ENCODE measurements at places on chromosomes 1 and 21.

DNA sequence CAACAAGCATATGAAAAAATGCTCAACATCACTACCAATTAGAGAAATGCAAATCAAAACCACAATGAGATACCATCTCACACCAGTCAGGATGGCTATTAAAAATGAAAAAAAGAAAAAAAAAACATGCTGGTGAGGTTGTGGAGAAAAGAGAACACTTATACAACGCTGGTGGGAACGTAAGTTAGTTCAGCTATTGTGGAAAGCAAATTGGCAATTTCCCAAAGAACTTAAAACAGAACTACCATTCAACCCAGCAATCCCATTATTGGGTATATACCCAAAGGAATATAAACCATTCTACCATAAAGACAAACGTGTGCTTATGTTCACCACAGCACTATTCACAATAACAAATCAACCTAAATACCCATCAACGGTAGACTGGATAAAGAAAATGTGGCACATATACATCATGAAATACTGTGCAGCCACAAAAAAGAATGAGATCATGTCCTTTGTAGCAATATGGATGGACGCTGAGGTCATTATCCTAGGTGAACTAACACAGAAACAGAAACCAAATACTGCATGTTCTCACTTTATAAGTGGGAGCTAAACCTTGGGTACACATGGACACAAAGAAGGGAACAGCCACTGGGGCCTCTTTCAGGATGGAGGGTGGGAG is 49.5 kb downstream of the LYST start:
- DNase-seq = no peak

DNA sequence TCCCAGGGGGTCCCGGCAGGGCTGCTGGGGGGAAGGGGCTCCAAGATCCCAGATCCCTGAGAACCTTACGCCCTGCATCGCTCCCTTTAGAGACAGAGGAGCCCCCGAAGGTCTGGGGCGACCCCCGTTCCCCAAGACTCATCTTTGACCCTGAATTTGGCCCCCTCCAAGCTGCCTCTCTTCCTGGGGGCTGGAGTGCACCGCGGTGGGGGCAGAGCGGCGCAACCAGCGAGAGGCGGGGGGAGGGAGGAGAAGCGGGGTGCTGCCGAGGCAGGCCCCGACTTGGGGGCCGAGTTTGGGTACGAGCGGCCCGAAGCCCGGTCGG is 5.4 kb upstream of the PLEKHG5 start:
- DNase-seq = no peak

- no peak for DNase-seq
Observed at GRCh38 chr1:203722909-203723308, 42.1 kb upstream of the LAX1 start.

DNA sequence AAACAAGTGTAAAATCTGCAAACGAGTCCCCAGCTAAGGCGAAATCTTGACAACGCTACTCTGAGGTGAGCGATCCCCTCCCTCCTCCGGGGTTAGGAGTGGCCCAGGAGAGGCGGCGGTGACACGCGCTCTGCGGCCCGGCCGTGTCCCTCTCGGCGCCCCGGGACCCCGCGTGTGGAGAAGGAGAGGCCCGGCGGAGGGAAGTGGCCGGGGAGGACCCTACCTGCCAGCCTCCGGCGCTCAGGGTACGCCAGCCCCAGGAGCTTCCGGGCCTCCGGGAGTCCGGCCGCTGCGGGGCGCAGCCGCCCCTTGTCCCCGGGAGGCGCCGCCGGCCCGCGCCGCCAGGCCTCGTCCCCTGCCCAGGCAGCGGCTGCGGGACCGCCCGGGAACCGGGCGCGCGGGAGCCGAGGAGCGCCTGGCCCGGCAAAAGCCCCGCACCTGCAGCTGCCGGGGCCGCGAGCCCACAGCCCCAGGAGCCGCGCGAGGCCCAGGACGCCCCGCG is 543 bp downstream of the ABCB10 start:
- DNase-seq = peak; percentile 26

DNA sequence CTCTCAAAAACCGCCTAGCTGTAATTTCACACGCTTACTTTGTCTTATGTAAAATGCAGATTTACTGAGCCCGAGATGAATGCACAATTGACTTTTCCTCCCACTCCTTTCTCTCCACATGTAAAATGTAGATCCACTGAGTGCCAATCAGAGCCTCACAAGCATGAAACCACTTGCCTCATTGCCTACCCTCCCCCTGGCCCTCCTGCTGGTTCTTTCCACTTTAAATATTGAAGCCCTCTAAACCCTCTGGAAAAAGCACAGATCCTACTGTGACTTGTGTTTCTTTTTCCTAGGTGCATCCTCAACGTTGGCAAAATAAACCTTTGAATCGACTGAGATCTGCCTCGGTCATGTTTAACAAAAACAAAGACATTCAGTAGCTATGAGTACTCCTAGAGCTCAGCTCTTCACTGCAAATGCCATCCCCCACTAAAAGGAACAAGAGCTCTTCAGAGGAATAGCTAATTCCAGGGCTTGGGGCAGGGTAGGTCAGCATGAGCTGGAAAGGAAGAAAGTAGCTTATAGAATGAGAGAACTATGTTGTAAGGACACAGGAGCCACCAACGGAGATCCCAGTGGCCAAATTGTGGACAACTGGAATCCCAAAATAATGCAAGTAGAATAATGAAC is 365.5 kb upstream of the RUNX1 start:
- DNase-seq = no peak

- DNase-seq = no peak
Observed at GRCh38 chr1:10309243-10310011, 89.4 kb upstream of the PGD start.

GRCh38 chr1:36912365-36912865 is 121.9 kb downstream of the GRIK3 start:
- no peak for DNase-seq

DNA sequence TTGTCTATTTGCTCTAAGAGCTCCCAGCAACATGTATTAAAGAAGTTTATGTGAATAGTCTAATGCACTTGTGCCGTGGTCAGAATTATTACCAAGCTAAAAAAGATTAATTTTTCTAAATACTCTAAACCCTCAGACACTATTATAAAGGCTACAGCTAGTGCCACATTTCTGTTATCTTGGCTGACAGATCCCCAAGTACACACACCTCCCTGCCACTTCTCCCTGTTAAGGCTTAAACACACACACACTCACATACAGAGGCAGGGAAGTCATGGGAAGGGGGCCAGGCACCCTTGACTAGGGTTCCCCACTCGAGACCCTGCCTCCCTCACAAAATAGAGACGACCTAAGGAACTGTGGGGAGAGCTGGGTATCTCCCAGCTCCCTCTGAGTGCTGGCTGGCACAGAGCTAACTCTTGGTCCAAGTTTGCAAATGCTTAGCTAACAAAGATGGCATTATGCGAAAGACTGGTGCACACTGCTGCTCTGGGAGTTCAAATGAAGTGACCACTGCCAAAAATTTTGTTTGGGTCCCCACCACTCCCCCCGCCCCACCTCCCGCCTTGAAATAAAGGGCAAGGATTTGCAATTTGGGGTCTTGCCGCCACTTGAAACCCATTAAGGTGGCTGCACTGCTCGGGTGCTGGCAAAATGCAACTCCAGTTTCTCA is 9.8 kb downstream of the SSBP3 start:
- no peak for DNase-seq

GRCh38 chr21:32022146-32022545 is 149.3 kb downstream of the HUNK start:
- no peak for DNase-seq

DNA sequence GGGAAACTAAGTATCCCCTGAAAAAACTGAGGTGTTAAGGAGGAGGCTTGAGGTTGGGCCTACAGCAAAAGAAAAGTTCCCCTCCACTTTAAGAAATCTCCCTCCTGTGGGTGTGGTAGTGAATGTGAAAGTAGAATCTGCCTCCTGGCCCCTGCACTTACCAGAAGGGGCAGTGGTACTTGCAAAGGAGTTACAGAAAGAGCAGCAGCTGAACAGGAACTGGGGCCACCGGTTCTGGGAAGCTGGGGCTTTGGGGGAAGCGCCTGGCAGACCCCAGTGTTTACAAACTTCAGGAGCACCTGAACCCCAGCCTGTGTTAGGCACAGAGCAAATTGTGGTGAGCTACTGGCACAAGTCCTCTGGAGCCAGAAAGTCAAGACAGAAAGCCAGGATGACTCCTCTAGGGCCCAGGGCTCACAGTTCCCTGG is 250.2 kb upstream of the FGGY start:
- peak; percentile 45 for DNase-seq

- DNase-seq = no peak
Observed at GRCh38 chr1:25451908-25452307, 21.2 kb downstream of the MACO1 start.

GRCh38 chr1:24541711-24542346 is 14.1 kb upstream of the NCMAP start:
- peak; percentile 17 for DNase-seq

DNA sequence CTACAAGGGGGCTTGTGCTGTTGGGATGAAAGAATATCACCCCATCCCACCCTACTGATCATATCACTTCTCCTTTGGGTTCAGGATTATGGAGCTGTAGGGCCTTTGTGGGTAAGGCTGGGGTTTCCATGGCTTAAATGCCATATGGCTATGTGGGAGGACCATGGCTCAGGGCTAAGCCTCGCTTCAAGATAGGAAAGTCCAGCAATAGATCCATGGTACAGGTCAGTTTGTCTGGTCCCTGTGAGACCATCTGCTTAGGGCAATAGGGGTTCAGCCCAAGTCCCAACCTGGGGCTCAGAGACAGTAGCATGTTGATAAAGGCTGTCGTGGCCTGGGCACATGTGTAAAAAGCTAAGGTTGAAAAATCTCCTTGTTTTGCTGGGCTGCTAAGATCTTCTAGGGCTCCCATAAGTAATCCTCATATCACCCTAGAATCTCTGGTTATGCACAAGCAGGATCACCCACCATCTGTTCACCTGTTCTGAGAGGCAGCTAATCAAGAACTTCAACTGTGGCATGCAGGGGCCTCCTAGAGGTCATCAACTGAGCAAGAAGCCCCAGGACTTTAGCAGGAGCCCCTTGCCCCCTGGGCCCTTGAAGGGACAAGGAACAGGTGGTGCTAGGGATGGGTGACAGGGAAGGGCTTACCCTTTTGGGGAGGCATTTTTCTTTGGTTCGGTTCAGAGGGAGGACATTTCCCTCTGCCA is 66.5 kb downstream of the UBE2T start:
- DNase-seq = no peak

- no peak for DNase-seq
Observed at GRCh38 chr1:196651079-196651478, 764 bp upstream of the CFH start.

DNA sequence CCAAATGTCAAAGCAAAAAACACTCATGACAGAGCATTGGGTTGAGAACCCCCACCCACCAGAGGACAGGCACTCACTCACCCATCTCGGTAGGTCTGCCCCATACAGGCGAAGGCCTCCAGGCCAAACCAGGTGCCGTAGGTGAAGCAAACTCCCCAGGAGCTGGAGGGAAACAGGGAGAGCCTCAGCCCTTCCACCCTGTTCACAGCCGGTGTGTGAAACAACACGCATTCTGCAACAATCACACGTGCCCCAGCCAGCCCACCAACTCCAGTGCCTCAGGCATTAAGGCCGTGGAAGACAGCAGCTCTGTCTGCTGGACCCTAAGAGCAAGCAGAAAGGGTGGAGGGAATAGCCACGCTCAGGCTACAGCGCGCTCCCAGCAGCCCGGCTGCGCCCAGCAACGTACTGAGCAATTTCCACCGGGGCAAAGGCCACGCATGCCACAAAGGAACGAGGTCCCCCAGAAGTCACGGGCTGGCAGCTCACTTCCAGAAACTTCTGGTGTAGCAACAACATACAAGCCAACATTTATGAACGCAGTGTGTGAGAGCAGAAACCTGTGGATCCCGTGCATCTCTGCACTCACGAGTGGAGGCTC is 11.4 kb upstream of the SPATC1L start:
- DNase-seq = no peak

GRCh38 chr21:42807938-42808613 is 71.3 kb downstream of the WDR4 start:
- DNase-seq = no peak

- no peak for DNase-seq
Observed at GRCh38 chr1:229845410-229846138, 219.5 kb downstream of the URB2 start.

DNA sequence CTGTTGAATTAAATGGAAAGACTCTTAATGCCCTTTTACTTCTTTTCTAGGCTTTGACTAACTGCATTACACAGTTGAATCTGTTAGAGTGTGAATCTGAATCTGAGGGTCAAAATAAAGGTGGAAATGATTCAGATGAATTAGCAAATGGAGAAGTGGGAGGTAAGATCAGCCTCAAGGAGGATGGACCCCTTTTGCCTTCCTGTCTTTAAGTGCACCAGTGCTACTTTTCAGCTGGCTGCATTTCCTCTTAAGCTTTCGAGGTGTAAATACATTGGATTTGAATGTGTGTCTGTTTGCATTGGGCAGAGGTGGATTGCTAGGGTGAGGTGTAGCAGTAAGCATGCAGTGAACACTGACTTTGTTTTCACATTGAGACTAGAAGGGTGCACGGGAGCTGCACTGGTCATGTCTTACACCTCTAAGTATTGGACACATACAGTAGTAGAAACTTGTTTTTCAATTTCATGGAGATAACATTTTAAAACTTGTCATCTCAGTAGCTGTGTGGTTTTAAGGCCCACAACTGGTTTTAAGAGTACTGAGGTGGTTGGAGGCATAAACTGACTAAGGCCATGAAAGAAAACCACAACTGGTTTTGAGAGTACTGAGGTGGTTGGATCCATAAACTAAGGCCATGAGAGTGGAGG is 35.4 kb downstream of the MIA3 start:
- peak; percentile 44 for DNase-seq

DNA sequence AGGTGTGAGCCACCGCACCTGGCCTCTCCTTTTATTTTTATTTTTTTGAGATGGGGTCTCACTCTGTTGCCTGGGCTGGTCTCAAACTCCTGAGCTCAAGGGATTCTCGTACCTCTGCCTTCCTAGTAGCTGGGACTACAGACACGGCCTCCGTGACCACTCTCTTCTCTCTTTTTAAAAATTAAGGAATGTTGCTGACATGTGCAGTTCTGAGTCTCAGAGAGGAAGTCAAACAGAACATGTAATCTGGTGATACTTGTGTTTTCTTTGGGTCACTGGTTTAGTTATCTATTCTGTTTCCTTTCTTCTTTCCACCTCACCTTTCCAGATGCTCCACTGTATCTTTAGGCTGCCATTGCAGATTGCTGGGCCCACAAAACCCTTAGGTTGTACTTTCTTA is 2.7 kb downstream of the WDTC1 start:
- DNase-seq = no peak

GRCh38 chr1:42105025-42105424 is 48.2 kb upstream of the GUCA2B start:
- no peak for DNase-seq

DNA sequence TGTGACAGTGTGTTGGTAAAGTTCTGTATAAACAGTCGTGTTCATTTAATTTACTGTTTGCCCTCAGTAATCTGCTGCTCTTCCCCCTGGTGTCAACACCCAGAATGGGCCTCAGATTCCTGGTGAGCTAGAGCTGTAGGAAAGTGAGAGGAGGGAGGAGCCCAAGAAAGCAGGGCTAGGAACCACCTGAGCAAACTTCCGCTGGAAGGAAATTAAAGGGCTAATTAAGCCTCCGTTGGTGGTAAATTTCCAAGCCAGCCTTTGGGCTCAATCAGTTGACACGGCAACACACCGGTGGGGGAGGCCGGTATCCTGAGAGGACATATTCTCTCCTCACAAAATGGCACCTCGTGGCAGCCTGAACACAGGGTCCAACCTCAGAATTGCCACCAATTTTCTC is 32.9 kb downstream of the RAB3B start:
- DNase-seq = no peak

GRCh38 chr1:81848880-81849682 is 48.3 kb downstream of the ADGRL2 start:
- DNase-seq = no peak
